ENCODE measurements at places on chromosomes 4 and X.

GRCh38 chr4:130071746-130072145, 975.8 kb downstream of the C4orf33 start:
- DNase-seq = no peak

DNA sequence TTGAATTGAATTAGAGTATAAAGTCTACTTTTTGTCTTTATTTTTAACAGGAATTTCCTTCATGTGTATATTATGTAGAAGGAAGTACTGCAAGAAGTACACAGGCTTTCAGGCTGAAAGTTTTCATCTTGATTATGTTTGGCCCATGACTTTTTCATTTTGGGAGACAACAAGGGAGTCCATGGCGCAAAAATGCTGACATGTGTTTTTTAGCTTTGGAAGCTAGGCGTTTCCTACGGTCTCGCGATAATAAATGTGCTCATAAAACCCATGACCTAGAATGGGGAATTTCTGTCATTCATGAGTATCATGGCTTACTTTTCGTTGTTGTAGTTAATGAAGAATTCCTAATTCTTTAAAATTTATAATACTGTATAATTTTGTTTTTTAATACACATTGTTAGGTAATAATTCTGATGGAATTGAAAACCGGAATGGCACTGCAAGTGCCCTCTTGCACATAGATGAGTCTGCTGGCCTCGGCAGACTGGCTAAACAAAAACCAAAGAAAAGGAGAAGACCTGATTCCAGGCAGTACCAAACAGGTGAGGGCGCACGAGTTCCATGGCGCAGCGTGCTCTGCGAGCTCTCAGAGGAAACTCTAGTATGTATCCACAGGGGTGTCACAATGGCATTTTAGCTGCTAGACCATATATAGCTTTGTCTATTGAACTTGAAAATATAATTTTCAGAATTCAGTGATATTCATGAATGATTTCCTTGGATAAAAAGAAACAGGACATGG, 59.1 kb downstream of the ZFX start:
- no peak for DNase-seq

- DNase-seq = no peak
Measured at GRCh38 chr4:37422102-37422501, 177.6 kb downstream of the NWD2 start.

- DNase-seq = no peak
Measured at GRCh38 chr4:1792832-1793495, at the start of gene FGFR3. Gene FGFR3 (plus strand): TSS chr4:1793293. CDS start chr4:1793935, 642 bp downstream.
